HFFc6 (cell line): ENCODE measurements at places on chromosomes 4 and X. TPM values are rescaled to one million over a fixed set of nuclear protein-coding genes. Genes with fewer than 3 reads are reported as not detected.

DNA sequence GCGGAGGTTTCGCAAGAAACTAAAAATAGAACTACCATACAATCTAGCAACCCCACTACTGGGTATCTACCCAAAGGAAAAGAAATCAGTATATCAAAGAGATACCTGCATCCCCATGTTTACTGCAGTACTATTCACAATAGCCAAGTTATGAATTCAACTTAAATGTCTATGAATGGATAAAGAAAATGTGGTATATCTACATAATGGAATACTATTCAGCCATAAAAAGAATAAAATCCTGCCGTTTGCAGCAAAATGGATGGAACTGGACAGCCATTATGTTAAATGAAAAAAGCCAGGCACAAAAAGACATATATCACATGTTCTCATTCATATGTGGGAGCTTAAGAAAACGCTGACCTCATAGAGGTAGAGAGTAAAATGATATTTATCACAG is 65.3 kb downstream of the LCORL start:
- no peak overlapping the region for H3K27ac ChIP-seq
- peaks cover 40% of the 10 kb centered on the region for H3K36me3 ChIP-seq
- no peaks in the 10 kb centered on the region for H3K27me3 ChIP-seq
- DNase-seq, result no peak
- peaks cover 20% of the 10 kb centered on the region for H3K4me1 ChIP-seq

GRCh38 chrX:45143455-45143854 is 57.2 kb downstream of the DIPK2B start:
- H3K4me3 ChIP-seq, result no peak overlapping the region
- H3K4me1 ChIP-seq, result peaks cover 6% of the 10 kb centered on the region; the same call in 1 of the 2 replicates
- peaks cover 5% of the 10 kb centered on the region; the same call in 1 of the 2 replicates for H3K27me3 ChIP-seq
- no peaks in the 10 kb centered on the region for H3K36me3 ChIP-seq

IL1RAPL2 gene
- total RNA-seq, result not detected in 2 replicates

DNA sequence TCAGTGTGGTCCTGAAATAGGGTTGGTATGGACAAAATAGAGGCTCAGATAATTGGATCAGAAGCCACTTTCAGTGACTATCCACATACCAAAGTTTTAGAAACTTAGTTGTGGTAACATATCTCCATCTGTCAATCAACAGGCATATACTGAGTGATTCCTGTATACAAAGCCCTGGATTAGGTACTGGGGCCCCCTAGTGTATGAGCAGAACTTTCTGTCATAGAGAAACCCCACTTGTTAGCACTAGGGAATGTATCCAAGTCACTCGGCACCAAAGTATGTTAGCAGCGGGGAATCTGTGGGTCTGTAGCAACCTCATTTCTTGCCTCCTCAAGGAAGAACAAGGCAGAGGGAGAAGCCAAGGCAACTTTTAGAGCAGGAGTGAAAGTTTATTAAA is 50.7 kb downstream of the MAP7D3 start:
- peaks cover 31% of the 10 kb centered on the region for H3K36me3 ChIP-seq
- H3K4me1 ChIP-seq, result peaks cover 79% of the 10 kb centered on the region
- H3K27me3 ChIP-seq, result no peaks in the 10 kb centered on the region; the same call in 1 of the 2 replicates
- peak overlapping the region; percentile 78 for H3K4me3 ChIP-seq
- DNase-seq, result peak; percentile 40
- peak overlapping the region; percentile 71 for H3K27ac ChIP-seq

GRCh38 chr4:4968161-4968725 is 51.0 kb downstream of the CYTL1 start:
- H3K4me3 ChIP-seq, result no peak overlapping the region
- DNase-seq, result no peak
- H3K27me3 ChIP-seq, result no peaks in the 10 kb centered on the region; the same call in 1 of the 2 replicates
- peaks cover under 1% of the 10 kb centered on the region; the same call in 1 of the 2 replicates for H3K36me3 ChIP-seq

ZNF185 gene
- total RNA-seq, result 1.3 to 2.5 TPM (median 2.3 TPM) in 3 replicates

DNA sequence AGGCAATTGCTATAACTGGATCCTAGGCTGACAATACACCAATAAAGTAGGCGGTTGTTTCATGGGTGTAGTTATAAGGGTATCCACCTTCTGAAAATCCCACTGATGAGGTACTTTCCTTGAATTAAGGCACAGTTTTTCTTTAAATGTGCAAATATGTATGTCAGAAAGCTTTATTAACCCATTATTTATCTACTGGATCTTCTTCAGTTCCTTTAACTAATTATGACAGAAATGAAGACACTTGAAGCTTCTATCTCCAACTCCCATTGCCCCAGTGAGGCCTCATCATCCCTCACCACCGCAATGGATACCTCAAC is 159.6 kb upstream of the KLF3 start:
- H3K4me1 ChIP-seq, result no peaks in the 10 kb centered on the region
- H3K27me3 ChIP-seq, result peaks cover 15% of the 10 kb centered on the region
- DNase-seq, result no peak

DNA sequence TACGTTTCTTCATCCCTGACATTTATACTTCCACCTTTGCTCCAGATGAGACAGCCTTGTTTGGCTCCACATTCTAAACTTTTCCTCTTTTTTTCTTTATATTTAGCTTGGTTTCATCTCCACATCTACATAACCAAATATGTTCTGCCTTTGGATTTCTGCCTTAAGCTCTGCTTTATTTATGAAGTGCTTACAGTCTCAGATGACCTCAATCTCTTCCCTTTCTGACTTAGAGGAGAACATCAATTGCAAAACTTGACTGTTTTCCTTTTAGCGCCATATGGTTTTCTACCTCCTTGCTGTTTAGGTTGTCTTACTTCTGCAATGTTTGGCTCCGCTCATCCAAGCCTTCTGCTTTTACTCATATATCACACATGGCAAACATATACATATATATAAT is 7.5 kb downstream of the ASB5 start:
- H3K27me3 ChIP-seq, result no peaks in the 10 kb centered on the region; the same call in 1 of the 2 replicates
- no peaks in the 10 kb centered on the region; the same call in 1 of the 2 replicates for H3K36me3 ChIP-seq
- no peak overlapping the region for H3K4me3 ChIP-seq
- DNase-seq, result no peak
- peaks cover 57% of the 10 kb centered on the region for H3K4me1 ChIP-seq

PRMT9 gene
- 6.5 to 6.7 TPM (median 6.6 TPM) in 3 replicates for total RNA-seq

DNA sequence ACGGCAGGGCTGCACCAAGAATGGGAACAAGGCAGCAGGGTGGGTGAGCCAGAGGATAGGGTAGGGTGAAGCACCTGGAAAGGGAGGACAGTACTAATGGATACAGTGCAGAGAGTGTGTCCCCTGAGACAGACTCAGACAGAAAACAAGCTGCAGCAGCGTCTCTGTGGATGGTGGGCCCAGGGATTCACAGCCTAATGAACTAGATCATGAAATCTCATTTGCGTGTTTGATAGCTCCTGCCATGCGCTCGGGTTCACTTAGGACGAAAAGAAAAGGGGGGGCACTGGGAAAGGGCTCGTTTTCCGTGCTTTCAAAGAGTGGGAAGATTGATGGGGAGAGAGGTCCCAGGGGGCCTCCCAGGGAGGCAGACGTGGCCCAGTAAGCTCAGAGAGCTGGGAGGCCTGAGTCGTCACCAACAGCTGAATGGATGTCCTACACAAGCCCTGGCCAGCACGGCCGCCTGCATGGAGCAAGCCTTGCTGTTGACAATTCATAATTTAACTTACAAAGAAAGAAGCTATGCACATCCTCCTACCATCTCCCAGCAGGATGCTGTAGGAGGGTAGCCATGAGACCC is 446.9 kb downstream of the BCOR start:
- peaks cover 5% of the 10 kb centered on the region; the same call in 1 of the 2 replicates for H3K4me1 ChIP-seq
- H3K27me3 ChIP-seq, result peaks cover 10% of the 10 kb centered on the region
- DNase-seq, result no peak
- no peak overlapping the region for H3K4me3 ChIP-seq
- no peaks in the 10 kb centered on the region for H3K36me3 ChIP-seq
- no peak overlapping the region for H3K27ac ChIP-seq

- H3K36me3 ChIP-seq, result peaks cover 33% of the 10 kb centered on the region
- no peak overlapping the region for H3K4me3 ChIP-seq
- no peaks in the 10 kb centered on the region for H3K4me1 ChIP-seq
- DNase-seq, result no peak
- no peak overlapping the region for H3K27ac ChIP-seq
Observed at GRCh38 chr4:79905212-79905611, 167.8 kb downstream of the ANTXR2 start.

DNA sequence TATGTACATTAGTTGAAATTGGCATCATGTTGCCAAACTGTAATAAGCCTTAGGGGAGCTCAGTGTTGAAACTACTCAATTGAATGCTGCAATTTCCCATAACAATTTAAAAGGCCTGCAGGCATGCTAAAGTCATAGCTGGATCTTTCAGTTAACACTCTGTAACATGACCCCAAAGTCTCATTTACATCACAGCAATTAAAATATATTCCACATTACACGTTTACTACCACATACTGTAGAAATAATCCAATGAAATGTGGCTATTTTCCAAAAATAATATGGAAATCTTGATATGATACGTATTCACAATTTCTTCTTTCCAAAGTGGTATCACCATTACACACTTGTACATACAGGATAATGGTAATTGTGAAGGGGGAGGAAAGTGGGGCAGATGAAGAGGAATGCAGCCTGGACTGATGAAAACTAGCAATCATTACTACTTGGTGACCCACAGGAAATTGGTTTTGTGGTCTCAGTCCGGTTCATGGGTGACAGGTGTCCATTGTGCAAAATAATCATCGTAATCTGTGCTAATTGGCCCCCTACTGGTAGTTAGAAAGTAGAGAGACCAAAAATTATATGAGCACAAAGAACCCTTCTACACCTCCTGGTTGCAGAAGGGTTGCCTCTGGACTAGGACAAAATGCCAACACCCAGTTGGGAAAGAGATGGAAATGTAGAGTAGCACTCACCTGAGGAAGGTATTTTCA is 63.7 kb downstream of the TENM3 start:
- peak overlapping the region; percentile 93 for H3K27ac ChIP-seq
- no peaks in the 10 kb centered on the region; the same call in 1 of the 2 replicates for H3K27me3 ChIP-seq
- DNase-seq, result peak; percentile 20
- peaks cover 41% of the 10 kb centered on the region for H3K4me1 ChIP-seq
- no peak overlapping the region for H3K4me3 ChIP-seq

DNA sequence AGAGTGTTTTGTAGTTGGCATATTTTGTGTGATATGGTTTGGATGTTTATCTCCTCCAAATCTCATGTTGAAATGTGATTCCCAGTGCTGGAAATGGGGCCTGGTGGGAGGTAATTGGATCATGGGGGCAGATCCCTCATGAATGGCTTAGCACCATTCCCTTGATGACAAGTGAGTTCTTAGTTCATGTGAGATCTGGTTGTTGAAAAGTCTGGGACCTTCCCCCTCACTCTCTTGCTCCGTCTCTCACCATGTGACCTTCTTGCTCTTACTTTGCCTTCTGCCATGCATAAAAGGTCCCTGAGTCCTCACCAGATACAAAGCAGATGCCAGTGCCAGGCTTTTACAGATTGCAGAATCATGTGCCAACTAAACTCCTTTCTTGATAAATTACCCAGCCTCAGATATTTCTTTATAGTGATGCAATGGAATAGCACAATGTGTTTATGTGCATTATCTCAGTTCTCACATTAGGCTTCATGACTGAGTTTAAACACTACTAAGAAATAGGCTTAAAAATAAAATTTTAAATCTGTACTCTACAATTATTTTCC is 1348.8 kb downstream of the STIM2 start:
- H3K27ac ChIP-seq, result no peak overlapping the region
- peaks cover 38% of the 10 kb centered on the region for H3K4me1 ChIP-seq
- no peaks in the 10 kb centered on the region for H3K27me3 ChIP-seq

KLB gene
- not detected in 3 replicates for total RNA-seq

DNA sequence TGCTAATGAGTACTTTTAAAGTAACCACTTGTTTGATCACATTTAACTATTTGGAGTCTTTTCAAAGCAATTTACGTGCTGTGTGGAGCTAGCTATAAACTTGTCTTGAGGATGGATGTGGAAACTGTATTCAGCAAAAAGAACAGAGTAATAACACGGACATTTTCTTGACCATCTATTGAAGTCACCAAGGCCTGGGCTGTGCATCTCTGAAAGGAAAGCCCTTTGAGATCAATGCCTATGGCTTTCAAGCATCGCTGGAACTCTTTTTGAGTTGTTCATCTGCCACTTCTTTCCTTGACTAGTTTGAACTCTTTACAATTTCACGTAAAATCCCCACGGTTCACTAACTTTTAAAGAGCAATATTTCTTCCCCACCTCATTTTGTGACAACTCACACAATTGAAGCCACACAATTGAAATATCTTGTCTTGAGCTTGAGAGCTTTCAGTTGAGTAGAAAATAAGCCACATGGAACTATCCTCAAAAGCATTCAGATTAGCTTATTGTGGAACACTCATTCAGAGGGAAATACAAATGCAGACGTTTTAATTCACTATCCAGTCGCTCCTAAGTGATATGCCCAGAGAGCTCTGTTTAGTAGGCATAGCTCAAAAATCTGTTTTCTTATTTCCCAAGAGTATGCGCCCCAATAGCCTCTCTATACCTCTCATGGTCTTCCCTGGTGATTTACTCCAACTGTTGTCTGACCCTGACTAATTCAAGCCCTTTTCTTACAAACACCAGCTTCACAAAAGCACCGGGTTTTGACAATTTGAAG is 134.9 kb upstream of the SLITRK2 start:
- no peak overlapping the region for H3K4me3 ChIP-seq
- no peak for DNase-seq
- H3K27me3 ChIP-seq, result no peaks in the 10 kb centered on the region; the same call in 1 of the 2 replicates

DNA sequence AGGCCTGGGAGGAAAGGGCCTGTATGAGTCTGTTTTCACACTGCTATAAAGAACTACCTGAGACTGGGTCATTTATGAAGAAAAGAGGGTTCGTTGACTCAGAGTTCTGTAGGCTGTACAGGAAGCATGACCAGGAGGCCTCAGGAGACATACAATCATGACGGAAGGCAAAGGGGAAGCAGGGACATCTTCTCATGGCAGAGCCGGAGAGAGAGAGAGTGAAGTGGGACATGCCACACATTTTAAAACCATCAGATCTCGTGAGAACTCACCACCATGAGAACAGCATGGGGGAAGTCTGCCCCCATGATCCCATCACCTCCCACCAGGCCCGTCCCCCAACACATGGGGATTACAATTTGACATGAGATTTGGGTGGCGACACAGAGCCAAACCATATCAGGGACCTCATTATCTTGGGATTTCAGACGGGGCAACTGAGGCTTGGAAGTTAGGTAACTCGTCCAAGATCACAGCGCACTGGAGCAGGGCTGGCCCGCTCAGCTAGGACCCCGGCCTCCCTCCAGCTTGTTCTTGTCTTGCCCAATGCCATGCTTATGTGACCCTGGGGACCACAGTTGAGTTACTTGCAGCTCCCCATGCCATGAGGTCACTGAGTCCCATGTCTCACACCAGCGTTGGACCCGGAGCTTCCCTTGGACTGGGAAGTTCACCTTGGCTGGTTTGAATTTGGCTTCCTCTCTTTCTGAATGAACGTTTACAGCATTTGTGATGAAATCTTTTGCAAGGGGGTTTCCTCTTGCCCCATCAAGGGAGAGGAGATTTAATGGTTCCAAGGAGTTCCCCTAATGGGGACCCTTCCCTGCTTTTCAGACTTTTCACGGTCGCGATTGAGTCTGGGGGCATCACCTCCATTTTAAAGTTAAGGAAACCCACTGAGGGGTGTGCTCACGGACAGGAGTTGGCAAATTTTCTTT is 18.1 kb downstream of the HTRA3 start:
- DNase-seq, result no peak
- no peak overlapping the region for H3K27ac ChIP-seq
- H3K27me3 ChIP-seq, result no peaks in the 10 kb centered on the region; the same call in 1 of the 2 replicates
- H3K4me1 ChIP-seq, result no peaks in the 10 kb centered on the region
- H3K4me3 ChIP-seq, result no peak overlapping the region

SMIM31 gene
- total RNA-seq, result not detected in 3 replicates
